Activated CD4-positive, alpha-beta T cell treated with anti-CD3 and anti-CD28 coated beads for 36 hours (primary cell): ENCODE measurements at places on chromosomes 13 and 19. TPM values are rescaled to one million over a fixed set of nuclear protein-coding genes. Genes with fewer than 3 reads are reported as not detected.

- peak; percentile 64 for DNase-seq
Measured at GRCh38 chr13:49214917-49215376, 5.2 kb upstream of the MLNR start.

DNA sequence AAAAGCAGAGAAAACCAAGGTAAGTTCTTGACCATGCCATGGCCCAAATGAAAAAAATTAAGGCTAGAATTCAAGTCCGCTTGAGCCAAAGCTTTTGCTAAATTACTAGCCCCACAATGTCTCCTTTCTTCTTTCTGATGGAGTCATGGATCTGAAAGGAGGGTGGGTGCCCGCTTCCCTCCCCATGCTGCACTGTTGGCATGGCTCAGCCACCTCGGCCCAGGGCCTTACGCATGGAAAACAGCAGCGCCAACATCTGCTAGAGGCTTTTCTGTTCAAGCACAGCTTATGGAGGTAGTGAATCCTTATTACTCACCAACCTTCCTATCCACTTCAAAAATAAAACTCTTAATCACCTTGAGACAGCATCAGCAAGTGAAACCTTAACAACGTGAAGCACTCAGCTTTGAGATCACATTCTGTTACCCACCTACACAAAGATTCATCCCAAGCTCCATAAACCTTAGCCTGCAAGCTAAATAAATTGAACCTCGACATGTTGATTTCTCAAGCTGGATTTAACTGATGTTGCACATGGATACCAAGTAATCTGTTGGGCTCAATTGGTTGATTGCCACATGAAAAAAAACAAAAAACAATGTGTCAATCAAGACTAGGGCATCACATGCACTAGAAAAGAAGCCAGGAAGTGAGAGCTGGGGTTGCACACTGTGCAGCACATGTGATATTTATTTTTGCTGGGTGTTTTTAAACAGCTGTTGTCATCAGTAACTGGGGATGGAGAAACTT is 43.4 kb downstream of the TPT1 start:
- DNase-seq, result peak; percentile 57

GRCh38 chr19:49952906-49953305 is 8.1 kb downstream of the SIGLEC11 start:
- DNase-seq, result no peak

GRCh38 chr19:4969292-4969771 is 419 bp downstream of the KDM4B start:
- DNase-seq, result no peak

GRCh38 chr13:101648766-101649487 is 196.5 kb downstream of the ITGBL1 start:
- DNase-seq, result no peak

DNA sequence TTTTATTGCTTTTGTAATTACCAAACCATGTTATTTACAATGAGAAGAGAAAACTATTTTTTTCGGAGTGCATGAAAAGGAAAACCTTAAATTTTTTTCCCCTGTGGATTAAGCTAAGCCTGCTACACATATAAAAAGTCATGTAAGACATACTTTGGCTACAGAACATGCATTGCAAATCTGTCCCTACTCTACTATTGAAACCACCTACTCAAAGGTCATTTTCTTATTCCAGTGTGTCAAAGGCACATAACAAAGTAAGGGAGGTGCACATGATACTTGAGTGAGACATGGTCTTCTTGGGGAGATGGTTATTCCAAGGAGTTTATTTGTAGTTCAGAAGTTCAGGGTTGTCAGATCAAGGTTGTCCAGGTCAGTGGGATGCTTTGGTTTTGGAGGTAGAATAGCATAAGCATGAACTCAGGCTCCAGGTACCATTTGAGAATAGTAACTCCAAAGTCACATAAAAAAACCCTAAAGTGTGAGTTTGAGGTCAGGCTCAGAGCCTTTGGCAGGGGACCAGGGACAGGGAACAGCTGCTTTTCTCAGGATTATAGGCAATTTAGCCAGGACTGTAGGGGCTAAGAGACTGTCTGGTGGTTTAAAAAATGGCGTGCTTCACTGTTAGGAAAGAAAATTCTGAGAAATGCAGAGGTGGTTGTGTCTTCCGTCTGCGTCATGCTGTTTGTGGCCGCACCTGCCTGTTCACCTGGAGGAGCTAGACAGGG is 15.4 kb downstream of the FARP1 start:
- DNase-seq, result no peak

GRCh38 chr13:109706015-109706715 is 80.2 kb downstream of the IRS2 start:
- no peak for DNase-seq

DNA sequence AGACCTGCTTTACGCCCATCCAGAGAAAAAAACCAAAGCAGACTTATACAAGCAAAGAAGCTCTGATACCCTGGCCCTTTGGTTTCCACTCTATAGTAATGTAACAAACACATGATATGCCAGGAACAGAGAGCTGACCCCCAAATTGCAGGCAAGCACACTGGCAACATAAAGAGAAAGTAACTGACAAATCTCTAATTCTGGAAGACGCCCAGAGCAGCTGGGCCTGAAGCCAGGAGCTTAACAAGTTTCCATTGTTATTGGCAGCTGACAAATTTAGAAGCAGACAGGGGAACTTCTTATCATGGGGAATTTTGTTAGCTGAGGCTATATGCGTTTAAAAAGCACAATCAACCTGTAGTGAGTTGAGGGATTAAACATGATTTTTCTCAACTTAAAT is 158.0 kb downstream of the DLEU7 start:
- no peak for DNase-seq

Gene RUVBL2
- total RNA-seq, result 178 TPM

Gene LHB
- 0.39 TPM for total RNA-seq

Gene C19orf38
- total RNA-seq, result 2.7 TPM

Gene REXO1
- total RNA-seq, result 49.8 TPM

Gene GRAMD1A
- 227 TPM for total RNA-seq
